Diencephalon (tissue), 1 donor: ENCODE measurements at places on chromosomes 6 and 20. TPM values are rescaled to one million over a fixed set of nuclear protein-coding genes. Genes with fewer than 3 reads are reported as not detected.

RBPJL gene
- total RNA-seq: not detected

SPDEF gene
- not detected for total RNA-seq

MEI4 gene
- 2.1 TPM for total RNA-seq

BAG2 gene
- 4.2 TPM for total RNA-seq

GRIK2 gene
- total RNA-seq: 139 TPM

LRRC73 gene
- 5.3 TPM for total RNA-seq

TBX18 gene
- 7.6 TPM for total RNA-seq

RIMS1 gene
- total RNA-seq: 374 TPM

C20orf141 gene
- not detected for total RNA-seq

APOBEC2 gene
- total RNA-seq: not detected

RSPH9 gene
- 6.0 TPM for total RNA-seq
